ENCODE measurements at places on chromosomes 12 and 14. TPM values are rescaled to one million over a fixed set of nuclear protein-coding genes. Genes with fewer than 3 reads are reported as not detected.

RGS6 gene
- total RNA-seq: not detected

NRDE2 gene
- 21.0 TPM for total RNA-seq

MUCL1 gene
- total RNA-seq: not detected

DHRS2 gene
- 3.5 TPM for total RNA-seq

TAS2R31 gene
- 1.2 TPM for total RNA-seq

PPP4R4 gene
- 1.2 TPM for total RNA-seq

NTS gene
- total RNA-seq: not detected

CLEC1B gene
- total RNA-seq: not detected

PRIMA1 gene
- total RNA-seq: not detected

SLCO1A2 gene
- not detected for total RNA-seq

DCN gene
- not detected for total RNA-seq

GPR65 gene
- total RNA-seq: 17.1 TPM

ASB2 gene
- 12.7 TPM for total RNA-seq

PTPRR gene
- total RNA-seq: not detected

Measured in activated CD8-positive, alpha-beta T cell treated with anti-CD3 and anti-CD28 coated beads for 36 hours (primary cell).